ENCODE measurements at places on chromosomes 1 and 21. TPM values are rescaled to one million over a fixed set of nuclear protein-coding genes. Genes with fewer than 3 reads are reported as not detected.

The SH2D5 gene
- not detected for polyA plus RNA-seq

The ADGRL2 gene
- polyA plus RNA-seq: 28.8 TPM

The WNT3A gene
- 0.03 TPM for polyA plus RNA-seq

The ANKRD45 gene
- polyA plus RNA-seq: 0.13 TPM

The SDC3 gene
- polyA plus RNA-seq: 19.8 TPM

The HSPB7 gene
- 60.6 TPM for polyA plus RNA-seq

The PADI2 gene
- polyA plus RNA-seq: 4.3 TPM

The LRRC38 gene
- 0.04 TPM for polyA plus RNA-seq

The SELP gene
- polyA plus RNA-seq: 3.0 TPM

The RNF223 gene
- 0.05 TPM for polyA plus RNA-seq

The ADAMTSL4 gene
- 66.1 TPM for polyA plus RNA-seq

The NUF2 gene
- polyA plus RNA-seq: 0.24 TPM

The ST6GALNAC5 gene
- polyA plus RNA-seq: 0.29 TPM

The CBR3 gene
- 1.6 TPM for polyA plus RNA-seq

The SYCP1 gene
- polyA plus RNA-seq: 0.21 TPM

The WDR77 gene
- 27.0 TPM for polyA plus RNA-seq

The KCNJ9 gene
- polyA plus RNA-seq: 0.03 TPM

The VASH2 gene
- 0.94 TPM for polyA plus RNA-seq

The FABP3 gene
- 30.1 TPM for polyA plus RNA-seq

The INKA2 gene
- 4.3 TPM for polyA plus RNA-seq

The RAP1GAP gene
- 0.45 TPM for polyA plus RNA-seq

The CCDC27 gene
- polyA plus RNA-seq: not detected

The GRHL3 gene
- polyA plus RNA-seq: 0.18 TPM

The COL6A2 gene
- polyA plus RNA-seq: 65.8 TPM

The NTNG1 gene
- 0.43 TPM for polyA plus RNA-seq
